ENCODE measurements at places on chromosomes 4 and X.

- DNase-seq = no peak
Measured at GRCh38 chr4:95214408-95214807, 334.4 kb downstream of the UNC5C start.

DNA sequence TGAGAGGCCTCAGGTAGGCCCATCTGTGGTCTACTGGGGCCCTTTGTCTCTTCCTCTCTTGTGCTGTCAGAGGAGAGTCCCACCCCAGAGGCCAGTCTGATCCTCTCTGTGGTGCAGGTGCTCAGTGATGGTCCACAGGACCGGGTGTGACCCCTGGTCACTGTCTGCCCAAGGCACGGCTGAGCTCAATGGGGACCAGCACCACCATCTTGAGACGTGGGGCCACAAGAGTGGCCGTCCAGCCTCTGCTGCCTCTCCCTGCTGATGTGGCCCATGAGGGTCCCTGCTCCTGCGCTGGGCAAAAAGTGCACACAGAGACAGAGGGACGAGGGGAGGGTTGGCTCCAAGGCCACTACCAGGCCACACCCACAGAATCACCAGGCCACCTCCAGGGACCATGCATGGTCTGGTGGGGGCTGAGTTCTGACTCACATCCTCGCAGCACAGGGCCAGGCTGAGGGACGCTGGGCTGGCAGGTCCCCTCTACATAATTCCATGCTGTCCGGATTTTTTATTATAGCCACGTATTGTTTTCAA is 88.3 kb downstream of the FAM53A start:
- DNase-seq = no peak

DNA sequence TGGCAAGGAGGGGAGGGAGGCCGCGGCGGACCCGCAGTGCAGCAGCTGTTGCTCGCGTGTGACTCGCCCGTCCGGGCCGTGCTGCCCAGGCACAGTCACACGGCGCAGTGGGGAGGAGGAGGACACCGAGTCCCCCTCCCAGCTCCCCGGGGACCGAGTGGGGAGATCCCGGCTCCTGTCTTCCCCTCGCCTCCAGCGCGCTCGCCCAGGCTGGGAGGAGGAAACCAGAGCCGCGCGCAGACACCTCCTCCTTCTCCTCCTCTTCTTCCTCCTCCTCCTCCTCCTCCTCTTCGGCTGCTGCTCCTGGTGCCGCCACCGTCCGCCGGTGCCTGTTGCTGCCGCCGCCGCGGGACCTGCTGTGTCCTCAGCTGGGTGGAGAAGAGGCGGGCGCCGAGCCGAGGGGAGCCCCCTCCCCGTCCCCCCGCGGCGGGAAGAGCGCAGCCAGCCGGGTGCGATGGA is at the start of gene TBC1D1:
Gene TBC1D1, plus strand, starts transcription at position 284 of the 459 bp plus-strand sequence. CDS start 11,012 bp downstream, outside the sequence.
- DNase-seq = no peak

- DNase-seq = no peak
Measured at GRCh38 chr4:110184140-110184790, 14.2 kb downstream of the ELOVL6 start.

GRCh38 chr4:39637586-39638353 is 895 bp downstream of the SMIM14 start:
- no peak for DNase-seq

DNA sequence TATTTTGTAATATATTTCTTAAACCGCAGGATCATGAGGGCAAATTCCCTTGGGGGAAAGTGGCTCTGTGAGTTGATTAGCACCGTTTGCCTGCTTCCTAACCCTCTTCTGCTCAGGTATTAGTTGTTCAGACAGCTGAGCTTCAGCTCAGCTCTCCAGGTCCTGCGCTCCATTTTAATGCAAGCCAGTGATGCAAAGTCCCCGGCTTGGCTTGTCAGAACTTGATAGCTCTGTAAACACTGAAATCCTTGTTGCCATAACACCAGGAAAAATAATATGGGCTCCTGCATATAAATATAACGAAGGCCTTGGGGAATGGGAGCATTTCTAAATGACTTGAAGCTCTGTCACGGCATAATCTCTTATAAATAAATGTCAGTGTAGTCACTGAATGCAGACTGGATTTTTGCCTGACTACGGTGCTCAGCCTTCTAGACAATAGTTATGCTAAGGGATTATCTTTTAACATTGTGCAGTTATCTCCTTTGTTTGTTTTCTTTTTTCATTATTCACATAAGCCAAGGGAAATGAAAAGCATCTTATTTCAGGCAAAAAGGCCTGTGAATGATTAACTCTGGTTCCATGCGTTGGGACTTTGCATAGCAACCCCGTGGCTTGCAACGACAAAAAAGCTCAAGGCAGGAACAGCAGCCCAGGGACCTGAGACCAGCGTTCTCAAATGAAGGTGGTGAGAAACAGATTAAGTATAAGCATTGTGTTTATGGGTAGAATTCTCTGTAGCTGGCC is 253.2 kb downstream of the SPRY1 start:
- DNase-seq = no peak

- DNase-seq = no peak
Measured at GRCh38 chr4:121451310-121451709, 70.5 kb upstream of the QRFPR start.

GRCh38 chr4:57119054-57119651 is 9.0 kb upstream of the IGFBP7 start:
- no peak for DNase-seq

- no peak for DNase-seq
Measured at GRCh38 chrX:28321286-28321685, 266.0 kb upstream of the IL1RAPL1 start.

DNA sequence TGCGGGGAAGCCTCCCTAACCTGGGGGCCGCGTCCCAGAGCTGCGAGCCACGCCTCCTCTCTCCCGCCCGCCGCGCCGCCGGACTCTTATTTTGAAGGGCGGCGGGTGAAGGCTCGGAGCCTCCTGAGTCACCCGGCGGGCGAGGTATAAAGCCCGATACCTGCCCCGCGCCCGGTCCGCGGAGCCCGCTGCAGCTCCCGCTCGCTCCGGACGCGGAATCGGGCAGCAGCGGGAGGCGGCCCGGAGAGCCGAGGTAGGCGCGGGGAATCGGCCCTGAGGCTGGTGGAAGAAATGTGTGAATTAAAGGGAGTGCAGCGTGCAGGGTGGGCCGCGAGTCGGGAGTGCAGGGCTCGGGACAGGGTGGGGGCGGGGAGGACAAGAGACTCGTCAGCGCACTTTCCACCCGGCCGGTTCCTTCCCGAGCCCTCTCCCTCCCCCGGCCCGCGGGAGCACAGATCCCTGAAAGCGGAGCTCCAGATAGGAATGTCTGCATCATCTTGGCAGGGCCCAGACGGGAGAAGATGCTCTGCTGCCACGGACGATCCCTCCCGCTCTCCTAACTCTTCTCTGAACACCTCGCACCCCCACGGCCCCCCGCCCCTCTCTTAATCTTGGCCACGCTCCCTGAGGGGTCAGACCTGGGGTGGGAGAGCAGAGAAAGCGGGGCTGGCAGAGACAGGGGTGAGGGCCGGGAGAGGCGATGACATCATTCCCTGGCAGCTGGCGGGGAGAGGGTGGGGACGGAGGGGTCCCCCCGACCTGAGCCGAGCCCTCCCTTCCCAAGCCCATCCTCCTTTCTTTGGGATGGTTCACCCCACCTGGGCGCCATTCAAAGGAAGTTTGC is 177.9 kb downstream of the CBR4 start:
- DNase-seq = no peak

- DNase-seq = no peak
Measured at GRCh38 chrX:45806410-45807121, 605.9 kb upstream of the DIPK2B start.

- DNase-seq = no peak
Measured at GRCh38 chr4:79850626-79851025, 222.4 kb downstream of the ANTXR2 start.

- no peak for DNase-seq
Measured at GRCh38 chr4:53321151-53321983, 44.5 kb downstream of the SCFD2 start.

DNA sequence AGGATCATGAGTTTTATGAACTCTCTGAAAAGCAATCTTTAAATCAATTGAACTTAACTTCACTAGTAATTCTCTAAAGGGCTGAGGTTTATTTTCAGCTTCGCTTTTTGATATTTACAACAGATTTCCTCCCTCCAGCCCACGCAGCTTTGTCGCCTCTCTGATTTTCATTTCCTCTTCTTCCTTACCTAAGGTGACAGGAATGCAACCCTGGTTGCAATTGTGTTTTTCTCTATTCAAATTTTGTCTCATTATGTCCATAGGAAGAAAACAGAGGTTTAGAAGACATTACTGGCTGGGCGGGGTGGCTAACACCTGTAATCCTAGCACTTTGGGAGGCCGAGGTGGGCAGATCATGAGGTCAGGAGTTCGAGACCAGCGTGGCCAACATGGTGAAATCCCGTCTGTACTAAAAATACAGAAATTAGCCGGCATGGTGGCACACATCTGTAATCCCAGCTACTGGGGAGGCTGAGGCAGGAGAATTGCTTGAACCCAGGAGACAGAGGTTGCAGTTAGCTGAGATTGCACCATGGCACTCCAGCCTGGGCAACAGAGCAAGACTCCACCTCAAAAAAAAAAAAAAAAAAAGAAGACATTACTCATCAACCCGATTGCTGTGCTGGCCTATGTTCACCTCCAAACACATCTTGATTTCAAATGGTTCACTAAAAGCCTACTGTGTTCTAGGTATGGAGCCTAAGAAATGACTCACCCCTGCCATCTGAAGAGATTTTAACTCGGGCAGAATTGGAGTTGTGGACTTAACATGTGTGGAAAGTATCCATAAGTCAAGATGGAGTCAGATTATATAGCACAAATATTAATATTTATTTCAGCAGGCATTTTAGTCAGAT is 36.8 kb downstream of the VSIG4 start:
- no peak for DNase-seq

GRCh38 chr4:158020176-158020575 is 152.6 kb downstream of the GASK1B start:
- no peak for DNase-seq

GRCh38 chrX:71998836-71999509 is 88.3 kb downstream of the NHSL2 start:
- DNase-seq = no peak

DNA sequence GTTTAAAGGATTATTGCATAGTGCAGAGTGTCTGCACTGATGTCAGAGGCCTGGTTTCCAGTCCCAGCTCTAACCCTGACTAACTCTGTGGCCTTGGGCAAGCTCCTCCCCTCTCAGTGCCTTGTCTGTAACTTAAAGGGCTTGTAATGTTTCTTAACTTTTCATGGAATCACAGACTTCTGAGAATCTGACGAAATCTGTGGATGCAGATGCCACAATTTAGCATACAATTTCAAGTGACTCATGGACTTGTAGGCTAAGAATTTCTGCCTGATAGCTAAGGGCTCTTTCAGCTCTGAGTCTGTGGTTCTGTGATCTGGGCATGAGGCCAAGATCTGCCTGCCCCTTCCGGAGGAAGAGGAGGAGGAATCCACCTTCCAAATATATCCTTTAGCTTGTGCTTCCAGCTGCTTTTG is 236.9 kb downstream of the AR start:
- DNase-seq = no peak

DNA sequence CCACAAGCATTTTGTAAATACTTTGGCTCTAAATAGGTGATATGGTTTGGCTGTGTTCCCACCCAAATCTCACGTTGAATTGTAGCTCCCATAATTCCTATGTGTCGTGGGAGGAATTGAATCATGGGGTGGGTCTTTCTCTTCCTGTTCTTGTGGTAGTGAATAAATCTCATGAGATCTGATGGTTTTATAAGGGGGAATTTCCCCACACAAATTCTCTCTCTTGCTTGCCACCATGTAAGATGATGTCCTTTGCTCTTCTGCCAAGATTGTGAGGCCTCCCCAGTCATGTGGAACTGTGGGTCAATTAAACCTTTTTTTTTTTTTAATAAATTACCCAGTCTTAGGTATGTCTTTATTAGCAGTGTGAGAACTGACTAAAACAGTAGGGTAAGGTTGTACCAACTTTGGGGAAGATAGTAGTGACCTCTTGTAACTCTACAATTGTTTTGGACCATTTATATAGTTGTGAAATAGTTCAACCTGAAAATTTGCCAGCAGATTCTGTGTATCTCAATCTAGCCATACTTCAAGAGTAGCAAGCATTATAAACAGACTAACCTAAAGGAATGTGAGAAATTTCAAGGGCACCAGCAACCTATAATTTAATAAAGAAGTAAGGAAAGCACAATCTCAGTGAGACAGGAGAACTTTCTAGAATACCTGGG is 727.8 kb downstream of the GRID2 start:
- DNase-seq = no peak

GRCh38 chrX:49910344-49910743 is 12.1 kb upstream of the CLCN5 start:
- DNase-seq = no peak

- no peak for DNase-seq
Measured at GRCh38 chrX:124605511-124605910, 259.1 kb downstream of the SH2D1A start.

GRCh38 chr4:71609651-71610050 is 174.2 kb downstream of the GC start:
- DNase-seq = no peak

- DNase-seq = no peak
Measured at GRCh38 chrX:5117816-5118215, 1110.9 kb downstream of the NLGN4X start.

DNA sequence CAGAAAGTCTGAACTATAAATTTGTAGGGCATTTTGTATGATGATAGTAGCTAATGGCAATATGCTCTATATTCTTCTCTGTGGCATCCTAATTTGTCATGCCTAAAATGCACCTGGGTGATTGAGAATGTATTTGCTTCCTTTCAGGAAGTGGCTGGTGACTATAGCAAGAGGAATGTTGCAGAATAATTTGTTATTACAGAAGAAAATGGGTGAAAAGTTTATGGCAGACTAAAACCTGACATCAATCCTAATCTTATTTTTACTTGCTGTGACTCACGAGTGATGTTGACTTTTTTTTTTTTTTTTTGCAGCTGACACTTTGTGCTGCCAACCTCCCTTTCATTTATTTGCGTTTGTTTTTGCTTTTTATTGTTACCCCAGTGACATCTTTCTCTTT is 141.1 kb downstream of the MSL3 start:
- DNase-seq = no peak

- no peak for DNase-seq
Measured at GRCh38 chr4:5504486-5504885, 203.9 kb downstream of the EVC2 start.

GRCh38 chr4:53702334-53703266 is 111.3 kb upstream of the LNX1 start:
- DNase-seq = no peak

DNA sequence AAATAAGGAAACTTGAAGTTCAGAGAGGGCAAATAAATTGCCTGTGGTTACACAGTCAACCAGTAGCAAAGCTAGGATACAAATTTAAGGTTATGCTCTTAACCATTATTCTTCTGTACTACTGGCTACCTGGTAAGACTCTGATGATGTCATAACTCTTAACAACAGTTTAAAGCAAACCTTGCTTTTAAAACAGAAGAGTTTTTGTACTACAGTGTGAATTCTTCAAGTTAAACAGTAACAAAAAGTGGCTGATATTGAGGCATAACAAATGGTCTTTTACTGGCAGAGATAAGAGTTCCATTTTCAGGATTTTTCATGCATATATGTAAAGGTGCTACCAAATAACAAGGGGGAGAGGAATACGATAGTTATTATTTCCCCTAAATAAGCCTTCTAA is 23.4 kb downstream of the TAB3 start:
- no peak for DNase-seq

- no peak for DNase-seq
Measured at GRCh38 chrX:115940888-115941332, 229.6 kb upstream of the AGTR2 start.
